Stimulated activated CD8-positive, alpha-beta memory T cell treated with anti-CD3 and anti-CD28 coated beads, Interleukin-4, amount 100 ng/mL, for 4 hours (primary cell): ENCODE measurements at places on chromosomes 4 and X.

DNA sequence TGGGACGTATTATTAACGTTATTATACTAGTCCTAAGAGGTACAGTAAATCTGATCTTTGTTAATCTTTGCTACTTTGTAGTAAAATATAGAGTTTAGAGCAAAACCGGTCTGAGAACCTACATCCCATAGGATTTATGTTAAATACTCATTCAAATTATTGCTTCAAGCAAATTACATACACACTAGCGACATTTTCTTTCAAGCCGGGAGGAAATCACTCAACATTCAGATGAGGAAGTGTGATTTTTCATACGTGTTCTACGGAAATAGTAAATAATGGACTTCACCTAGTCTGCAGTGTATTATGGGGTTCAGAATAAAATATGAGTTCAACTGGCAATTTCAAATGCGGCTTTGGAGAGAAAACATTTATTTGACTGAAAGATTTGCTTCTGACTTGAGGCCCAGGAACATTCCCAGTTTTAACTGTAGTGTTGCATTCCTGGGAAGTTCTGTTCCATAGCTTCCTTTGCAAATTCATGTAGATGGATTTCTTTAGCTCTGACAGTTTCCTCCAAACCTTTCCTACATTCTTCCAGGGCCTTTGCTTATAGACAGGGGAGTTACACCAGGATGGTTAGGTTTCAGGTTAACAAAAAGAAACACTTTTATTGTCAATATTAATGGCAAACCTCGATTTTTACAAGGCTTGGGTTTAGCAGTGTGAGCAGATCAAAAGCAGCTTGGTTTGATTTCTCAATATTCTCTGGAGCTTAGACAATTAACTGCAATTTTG, 5.3 kb upstream of the HAND2 start:
- DNase-seq: no peak

DNA sequence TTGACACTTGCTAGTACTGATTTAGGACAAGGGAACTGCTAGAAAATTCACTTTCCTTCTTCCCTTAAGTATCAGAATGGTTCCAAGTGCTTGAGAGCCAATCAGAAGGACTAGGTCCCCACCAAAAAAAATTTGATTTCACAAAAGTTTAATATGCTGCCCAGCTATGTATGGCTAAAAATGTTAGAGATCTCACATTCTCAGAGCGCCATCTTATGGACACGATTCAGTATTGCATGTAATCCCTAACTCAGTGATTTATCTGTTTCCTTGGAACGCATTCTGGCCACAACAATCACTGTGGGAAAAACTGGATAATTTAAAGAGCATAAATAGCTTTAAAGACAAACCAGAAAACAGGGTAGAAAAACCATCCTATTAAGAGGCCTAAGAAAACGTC, 255.1 kb upstream of the GPC4 start:
- no peak for DNase-seq

DNA sequence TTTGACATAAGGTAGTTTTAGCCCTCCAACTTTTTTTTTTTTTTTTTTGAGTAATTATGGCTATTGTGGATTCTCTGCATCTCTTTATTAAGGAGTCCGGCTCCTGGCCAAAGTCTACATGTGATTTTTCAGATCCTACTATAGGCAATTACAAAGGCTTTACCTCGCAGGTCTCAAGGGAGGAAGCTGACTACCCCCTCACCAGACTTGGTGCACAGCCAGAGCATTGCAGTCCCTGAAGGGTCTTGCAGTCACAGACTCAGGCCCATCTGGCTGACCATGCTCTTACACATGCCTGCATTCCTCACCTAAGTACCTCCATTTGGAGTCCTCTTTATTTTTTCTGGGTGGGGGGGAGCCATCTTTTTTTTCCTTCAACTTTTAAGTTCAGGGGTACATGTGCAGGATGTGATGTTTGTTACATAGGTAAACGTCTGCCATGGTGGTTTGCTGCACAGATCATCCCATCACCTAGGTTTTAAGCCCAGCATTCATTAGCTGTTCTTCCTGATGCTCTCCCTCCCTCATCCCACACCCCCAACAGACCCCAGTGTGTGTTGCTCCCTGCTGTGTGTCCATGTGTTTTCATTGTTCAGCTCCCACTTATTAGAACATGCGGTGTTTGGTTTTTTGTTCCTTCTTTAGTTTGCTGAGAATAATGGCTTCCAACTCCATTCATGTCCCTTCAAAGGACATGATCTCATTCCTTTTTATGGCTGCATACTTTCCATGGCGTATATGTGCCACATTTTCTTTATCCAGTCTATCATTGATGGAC, 88.4 kb upstream of the STIM2 start:
- no peak for DNase-seq

- DNase-seq: no peak
Observed at GRCh38 chrX:97402903-97403302, 519.2 kb downstream of the RPA4 start.

GRCh38 chr4:118756958-118757357, 71.8 kb downstream of the METTL14 start:
- DNase-seq: no peak
